Left lung (tissue), 14 donors: ENCODE measurements at places on chromosomes 11 and 22. TPM values are rescaled to one million over a fixed set of nuclear protein-coding genes. Genes with fewer than 3 reads are reported as not detected.

GRCh38 chr11:117814204-117814765, 10.3 kb downstream of the FXYD2 start:
- peak overlapping the region; percentile 92 for H3K27ac ChIP-seq
- DNase-seq: no peak

- H3K27me3 ChIP-seq: no peaks in the 10 kb centered on the region
- no peak for DNase-seq
- no peaks in the 10 kb centered on the region for H3K36me3 ChIP-seq
- no peak overlapping the region for H3K27ac ChIP-seq
Observed at GRCh38 chr11:75547617-75548058, 14.4 kb upstream of the SERPINH1 start.

GRCh38 chr11:35909511-35910265, 34.2 kb upstream of the LDLRAD3 start:
- no peaks in the 10 kb centered on the region for H3K4me1 ChIP-seq
- no peaks in the 10 kb centered on the region for H3K36me3 ChIP-seq
- no peak overlapping the region for H3K27ac ChIP-seq
- no peaks in the 10 kb centered on the region for H3K27me3 ChIP-seq
- DNase-seq: no peak

GRCh38 chr22:17436382-17436980, 67.2 kb downstream of the CECR2 start:
- H3K4me1 ChIP-seq: peaks cover 16% of the 10 kb centered on the region
- H3K27ac ChIP-seq: peak overlapping the region; percentile 58
- peak; percentile 49 for DNase-seq
- H3K36me3 ChIP-seq: no peaks in the 10 kb centered on the region
- no peak overlapping the region for H3K4me3 ChIP-seq
- no peaks in the 10 kb centered on the region for H3K27me3 ChIP-seq

DNA sequence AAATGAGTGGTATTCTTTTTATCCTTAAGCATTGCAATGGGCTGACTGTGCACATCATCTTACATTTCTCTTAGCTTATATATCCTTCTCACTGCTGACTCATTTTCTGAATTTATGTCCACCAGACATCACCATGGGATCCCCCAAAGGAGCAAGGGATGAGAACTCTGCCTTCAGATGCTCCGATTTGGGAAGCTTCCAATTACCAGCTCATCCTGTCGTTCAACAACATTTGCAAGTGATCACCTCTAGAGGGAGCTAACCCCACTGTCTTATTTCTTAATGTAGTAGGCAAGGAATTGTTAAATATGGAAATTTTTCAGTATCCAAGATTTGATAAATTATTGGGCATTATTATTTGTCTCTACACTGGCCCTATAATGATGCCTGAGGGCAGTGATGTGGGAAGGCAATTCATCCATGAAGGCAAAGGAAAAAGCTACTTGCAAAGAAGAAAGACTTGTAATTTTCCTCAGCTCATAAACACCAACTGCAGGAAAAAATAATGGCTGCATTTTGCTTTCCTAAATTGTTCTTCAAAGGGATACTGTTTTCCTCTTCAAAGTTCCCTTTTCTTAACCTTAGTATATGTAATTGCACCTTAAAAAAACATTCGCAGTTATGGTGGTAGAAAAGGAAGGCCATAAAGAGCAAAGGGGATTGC, 102.4 kb upstream of the FSHB start:
- H3K4me1 ChIP-seq: no peaks in the 10 kb centered on the region
- H3K36me3 ChIP-seq: no peaks in the 10 kb centered on the region
- H3K4me3 ChIP-seq: no peak overlapping the region
- DNase-seq: no peak

Gene OR5J2
- polyA plus RNA-seq: not detected

DNA sequence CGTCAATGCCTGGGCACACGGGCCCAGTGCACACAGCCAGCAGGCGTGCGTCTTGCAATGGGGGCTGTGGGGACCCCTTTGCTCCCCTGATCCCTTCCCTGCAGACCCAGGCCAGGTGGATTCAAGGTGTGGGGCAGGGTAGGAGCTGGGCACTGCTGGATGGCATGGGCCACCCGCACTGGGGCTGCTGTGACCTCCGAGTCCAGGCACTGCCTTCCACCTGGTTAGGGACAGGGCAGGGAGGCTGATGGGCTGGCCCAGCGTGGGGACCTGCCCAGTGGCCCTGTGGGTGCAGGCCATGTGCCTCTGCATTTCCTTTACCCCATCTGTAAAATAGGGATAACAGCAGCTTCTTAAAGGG, 22.9 kb downstream of the KCNQ1 start:
- DNase-seq: no peak
- peaks cover 10% of the 10 kb centered on the region for H3K4me1 ChIP-seq
- H3K27ac ChIP-seq: no peak overlapping the region
- no peaks in the 10 kb centered on the region for H3K27me3 ChIP-seq

Gene CARD10
- 19.7 TPM for polyA plus RNA-seq

Gene GGTLC3
- polyA plus RNA-seq: 0.43 TPM

GRCh38 chr22:26849575-26849974, 192.2 kb downstream of the MIAT start:
- H3K27ac ChIP-seq: no peak overlapping the region
- no peak overlapping the region for H3K4me3 ChIP-seq
- no peak for DNase-seq
- no peaks in the 10 kb centered on the region for H3K4me1 ChIP-seq

DNA sequence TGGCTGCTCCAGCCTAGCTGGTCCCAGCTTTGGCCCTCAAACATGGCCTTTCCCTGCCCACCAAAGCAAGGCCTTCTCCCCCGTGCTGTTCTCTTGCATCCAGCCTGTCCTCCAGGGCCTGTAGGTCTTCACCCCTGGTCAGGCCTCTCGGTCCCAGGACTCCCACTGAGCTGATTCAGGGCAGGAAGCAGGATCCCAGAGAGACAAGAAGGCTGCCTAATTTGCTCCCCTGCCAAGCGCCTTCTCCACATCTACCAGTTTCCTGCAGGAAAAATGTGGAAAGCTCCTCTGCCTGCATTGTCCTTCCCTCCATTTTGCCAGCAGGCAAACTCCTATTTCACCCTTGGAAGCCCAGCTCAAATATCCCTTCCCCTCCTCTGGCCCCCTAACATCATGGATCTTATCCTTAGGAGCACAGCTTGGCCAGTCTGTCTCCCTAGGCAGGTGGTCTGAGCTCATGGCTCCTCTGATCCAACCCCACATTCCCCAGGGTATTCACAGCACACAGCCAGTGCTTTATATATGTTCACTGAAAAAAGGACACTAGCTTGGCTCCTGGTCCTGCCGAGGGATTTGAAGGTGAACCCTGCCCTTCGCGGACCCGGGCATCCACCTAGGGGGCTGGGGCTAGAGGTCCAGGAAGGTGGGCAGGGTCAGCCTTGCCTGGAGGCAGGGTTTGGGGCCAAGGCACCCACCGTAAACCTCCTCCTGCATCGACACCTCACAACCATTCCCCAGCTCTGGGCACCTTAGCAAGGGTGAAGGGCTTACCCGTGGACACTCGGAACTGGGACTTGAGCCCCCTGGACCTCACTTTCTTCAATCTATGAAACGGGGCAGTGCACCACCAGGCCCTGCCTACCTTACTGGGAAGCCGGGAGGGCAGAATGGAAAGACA, 968 bp downstream of the RHBDD3 start:
- peak overlapping the region; percentile 99 for H3K4me3 ChIP-seq
- no peak for DNase-seq
- peaks cover 45% of the 10 kb centered on the region for H3K4me1 ChIP-seq
- H3K36me3 ChIP-seq: no peaks in the 10 kb centered on the region

DNA sequence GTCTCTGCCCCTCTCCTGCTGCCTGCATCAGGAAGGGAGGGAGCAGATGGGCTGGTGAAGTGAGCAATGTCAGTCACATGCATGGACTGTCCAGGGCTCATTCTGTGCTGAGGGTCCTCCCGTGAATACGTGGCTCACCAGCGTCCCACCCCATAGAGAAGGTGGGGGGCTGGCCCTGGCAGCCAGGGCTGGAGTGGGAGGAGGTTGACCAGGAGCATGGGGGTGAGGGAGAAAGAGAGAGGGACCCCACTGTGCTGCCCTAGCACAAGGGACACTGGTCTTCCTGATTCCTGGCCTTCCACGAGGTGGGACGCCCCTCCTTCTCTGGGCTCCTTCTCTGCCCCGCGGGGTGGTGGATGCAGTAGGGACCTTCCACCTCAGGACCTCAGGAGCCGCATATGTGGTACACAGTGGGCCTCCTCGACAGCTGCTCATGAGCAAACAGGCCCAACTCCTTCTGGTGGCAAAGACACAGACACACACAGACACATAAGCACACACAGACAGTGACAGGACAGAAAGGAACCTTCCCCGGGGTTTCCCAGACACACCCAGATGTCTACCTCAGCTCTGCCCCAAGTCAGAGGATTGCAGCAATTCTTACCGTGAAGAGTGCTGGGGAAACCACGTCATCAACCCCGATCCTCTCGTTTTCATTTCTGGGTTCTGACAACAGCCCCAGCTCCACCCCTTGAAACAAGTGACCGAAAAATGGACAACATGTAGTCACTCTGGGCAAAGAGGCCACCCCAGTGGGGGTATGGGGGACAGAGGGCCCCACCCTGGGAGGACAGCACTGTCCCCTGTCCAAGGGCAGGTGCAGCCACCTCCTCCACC, 3.6 kb upstream of the APOBEC3A start:
- no peak overlapping the region for H3K27ac ChIP-seq
- H3K4me3 ChIP-seq: no peak overlapping the region
- peak; percentile 61 for DNase-seq

DNA sequence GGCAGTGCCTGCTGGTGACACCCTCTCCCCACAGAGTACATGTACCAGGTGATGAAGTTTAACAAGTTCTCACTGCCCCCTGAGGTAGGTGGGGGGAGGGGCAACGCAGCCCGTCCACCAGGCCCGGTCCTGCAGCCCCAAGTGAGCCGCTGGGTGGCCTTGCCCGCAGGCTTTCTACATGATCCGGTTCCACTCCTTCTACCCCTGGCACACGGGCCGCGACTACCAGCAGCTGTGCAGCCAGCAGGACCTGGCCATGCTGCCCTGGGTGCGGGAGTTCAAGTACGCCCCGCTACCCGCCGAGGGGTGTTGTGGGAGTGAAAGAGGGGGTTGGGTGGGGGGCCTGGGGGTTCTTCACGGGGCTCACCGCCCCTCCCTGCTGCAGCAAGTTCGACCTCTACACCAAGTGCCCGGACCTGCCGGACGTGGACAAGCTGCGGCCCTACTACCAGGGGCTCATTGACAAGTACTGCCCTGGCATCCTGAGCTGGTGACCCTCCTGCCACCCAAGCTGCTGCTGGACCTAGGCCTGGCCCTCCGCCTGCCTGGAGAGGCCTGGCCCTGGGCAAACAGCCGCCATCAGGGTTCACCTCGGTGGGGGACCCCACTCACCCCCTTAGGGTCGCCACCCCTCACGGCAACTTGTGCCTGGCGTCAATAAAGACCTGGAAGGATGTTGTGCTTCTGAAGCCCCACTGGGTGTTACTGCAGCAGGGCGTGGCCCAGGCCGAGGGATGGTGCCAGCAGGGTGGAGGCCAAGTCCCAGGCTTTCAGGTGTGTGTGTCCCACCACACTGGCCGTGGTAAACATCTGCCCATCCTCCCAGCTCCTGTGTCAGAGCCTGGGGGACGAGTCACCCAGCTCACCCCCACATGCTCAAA, 2.9 kb downstream of the MIOX start:
- H3K4me3 ChIP-seq: no peak overlapping the region
- H3K27me3 ChIP-seq: peaks cover 43% of the 10 kb centered on the region
- DNase-seq: no peak
- no peak overlapping the region for H3K27ac ChIP-seq
- H3K4me1 ChIP-seq: no peaks in the 10 kb centered on the region

Gene C11orf42
- polyA plus RNA-seq: 0.47 TPM

DNA sequence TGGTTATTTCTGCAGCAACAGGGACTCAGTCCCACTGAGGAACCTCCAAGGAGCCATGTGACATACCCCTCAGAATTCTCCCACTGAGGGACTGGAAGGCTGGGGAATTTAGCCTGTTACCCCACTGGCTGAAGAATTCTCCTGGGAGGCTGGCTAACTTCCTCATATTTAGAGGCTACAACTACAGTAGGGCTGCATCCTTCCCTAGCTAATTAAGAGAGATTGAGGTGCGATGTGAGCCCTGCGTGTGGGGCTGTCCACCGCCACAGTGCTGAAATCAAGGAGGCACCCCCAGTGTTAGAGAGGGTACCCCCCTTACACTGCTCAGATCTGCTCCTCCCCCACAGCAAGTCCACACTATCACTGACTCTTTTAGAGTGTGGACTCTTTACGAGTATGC, 21.1 kb downstream of the EIF3F start:
- no peak for DNase-seq
- no peak overlapping the region for H3K4me3 ChIP-seq
- no peak overlapping the region for H3K27ac ChIP-seq
- H3K4me1 ChIP-seq: no peaks in the 10 kb centered on the region
- H3K27me3 ChIP-seq: peaks cover 4% of the 10 kb centered on the region

Gene OPCML
- polyA plus RNA-seq: 1.4 TPM

Gene POU2AF3
- 14.4 TPM for polyA plus RNA-seq

GRCh38 chr11:925158-925495, 543 bp upstream of the AP2A2 start:
- peaks cover 26% of the 10 kb centered on the region for H3K4me1 ChIP-seq
- no peaks in the 10 kb centered on the region for H3K27me3 ChIP-seq
- peak; percentile 85 for DNase-seq
- peak overlapping the region; percentile 79 for H3K27ac ChIP-seq
- peaks cover 17% of the 10 kb centered on the region for H3K36me3 ChIP-seq

DNA sequence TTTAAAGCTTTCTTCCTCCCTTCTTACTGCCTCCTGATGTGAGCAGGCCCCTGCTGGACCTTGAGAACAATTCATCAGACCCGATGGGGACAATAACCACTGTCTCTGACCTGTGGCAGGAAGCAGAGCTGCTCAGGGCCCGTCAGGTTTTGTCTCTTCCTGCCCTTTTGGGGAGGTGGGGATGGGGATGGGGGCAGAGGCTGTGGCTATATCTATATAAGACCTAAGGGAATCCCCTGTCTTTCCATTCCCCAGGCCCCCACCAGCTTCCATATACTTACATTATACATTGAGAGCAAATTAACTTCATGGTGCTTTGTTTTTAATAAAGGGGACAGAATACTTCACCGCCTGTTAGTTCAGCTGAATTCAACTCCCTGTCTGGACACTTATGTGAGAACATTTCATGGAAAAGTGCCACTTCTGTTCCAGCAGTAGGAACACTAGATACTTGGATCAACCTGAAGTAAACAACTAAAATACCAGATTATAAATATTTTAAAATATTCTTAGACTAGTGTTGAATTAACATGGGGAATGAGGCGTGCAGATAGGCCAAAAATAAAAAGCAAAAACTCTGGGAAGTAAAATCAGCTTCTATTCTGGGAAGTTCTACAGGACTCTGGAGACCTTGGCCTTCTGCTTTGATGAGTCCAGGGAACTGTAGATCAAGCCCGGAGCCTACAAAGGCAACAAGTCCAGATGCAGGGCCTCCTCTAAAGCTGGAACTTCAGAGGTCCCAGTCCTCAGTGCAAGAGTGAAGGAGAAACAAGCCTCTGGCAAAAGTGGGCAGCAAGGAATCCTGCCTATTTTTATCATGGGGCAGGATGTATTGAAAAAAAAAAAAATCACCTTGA, 11.1 kb downstream of the ZP1 start:
- no peaks in the 10 kb centered on the region for H3K4me1 ChIP-seq
- H3K36me3 ChIP-seq: peaks cover 19% of the 10 kb centered on the region
- no peak overlapping the region for H3K4me3 ChIP-seq

- no peaks in the 10 kb centered on the region for H3K36me3 ChIP-seq
- DNase-seq: peak; percentile 21
- H3K4me1 ChIP-seq: peaks cover 6% of the 10 kb centered on the region
Observed at GRCh38 chr22:39080052-39080762, 3.1 kb downstream of the APOBEC3G start.
